Fibroblast of villous mesenchyme (primary cell): ENCODE measurements at places on chromosomes 1 and 21. TPM values are rescaled to one million over a fixed set of nuclear protein-coding genes. Genes with fewer than 3 reads are reported as not detected.

GRCh38 chr1:61261595-61261994 lies 179.2 kb downstream of the NFIA start:
- no peak for DNase-seq

- DNase-seq, result no peak
Measured at GRCh38 chr1:67528141-67528540, 97.9 kb upstream of the SERBP1 start.

GRCh38 chr1:186286615-186287315 lies 88.3 kb downstream of the TPR start:
- peak; percentile 45 for DNase-seq

DNA sequence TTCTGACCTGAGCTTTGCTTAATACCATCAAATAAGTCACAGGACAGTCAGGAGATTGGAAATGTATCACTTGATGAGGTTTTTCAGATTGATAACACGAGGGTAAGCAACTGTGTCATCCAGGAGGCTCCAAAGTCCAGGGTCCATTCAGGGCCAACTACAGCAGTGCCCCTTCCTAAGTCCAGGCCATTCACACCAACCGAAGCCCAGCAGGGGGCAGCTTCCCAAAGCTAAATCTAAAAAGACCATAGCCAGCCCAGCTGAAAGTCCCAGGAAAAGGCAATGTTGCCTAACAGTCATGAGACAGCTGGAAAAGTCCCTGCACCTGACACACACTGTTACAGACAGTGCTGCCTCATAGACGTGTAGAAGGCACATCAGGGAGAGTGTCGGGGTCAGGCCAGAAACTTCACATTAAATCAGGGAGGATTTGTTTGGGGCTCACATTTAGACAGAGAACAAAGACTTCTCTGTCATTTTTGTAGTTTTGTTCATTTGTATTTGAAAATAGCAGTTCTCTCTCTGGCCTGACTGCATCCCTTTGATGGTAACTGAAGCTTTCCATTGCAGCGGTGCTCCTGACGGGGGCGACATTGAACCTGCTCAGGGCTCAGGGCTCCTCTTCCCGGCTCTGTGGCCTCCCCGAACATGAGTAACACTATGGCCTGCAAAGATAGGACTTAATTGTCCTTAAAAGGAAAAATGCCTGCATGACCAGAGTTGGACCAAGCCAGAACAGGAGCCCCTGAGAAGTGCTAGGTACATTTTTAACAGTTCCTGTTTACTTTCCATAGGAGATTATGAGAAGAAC lies 200.4 kb downstream of the NRIP1 start:
- peak; percentile 89 for DNase-seq

DNA sequence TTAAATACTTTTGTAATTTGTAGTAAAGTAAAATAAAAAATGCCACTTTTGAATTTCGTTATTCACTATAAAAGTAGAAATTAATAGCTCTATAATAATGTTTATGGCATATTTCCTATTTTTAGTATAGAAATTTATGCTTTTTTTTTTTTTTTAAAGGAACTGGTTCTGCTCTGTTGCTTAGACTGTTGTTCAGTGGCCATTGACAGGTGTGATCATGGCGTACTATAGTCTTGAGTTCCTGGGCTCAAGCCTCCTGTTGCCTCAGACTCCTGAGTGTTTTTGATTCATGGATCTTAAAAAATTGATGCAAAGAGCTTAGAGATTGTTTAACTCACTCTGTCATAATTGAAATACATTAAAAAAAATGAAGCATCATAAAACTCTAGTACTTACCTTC lies 53.6 kb downstream of the RPS6KC1 start:
- no peak for DNase-seq

- DNase-seq, result no peak
Measured at GRCh38 chr1:30045304-30046090, 677.9 kb downstream of the MATN1 start.

- DNase-seq, result peak; percentile 52
Measured at GRCh38 chr1:25550683-25551310, 7.4 kb downstream of the LDLRAP1 start.

GRCh38 chr1:85576642-85577418 lies 3.7 kb upstream of the CCN1 start:
- DNase-seq, result peak; percentile 91

GRCh38 chr21:25647647-25648046 lies 8.6 kb downstream of the JAM2 start:
- DNase-seq, result no peak

DNA sequence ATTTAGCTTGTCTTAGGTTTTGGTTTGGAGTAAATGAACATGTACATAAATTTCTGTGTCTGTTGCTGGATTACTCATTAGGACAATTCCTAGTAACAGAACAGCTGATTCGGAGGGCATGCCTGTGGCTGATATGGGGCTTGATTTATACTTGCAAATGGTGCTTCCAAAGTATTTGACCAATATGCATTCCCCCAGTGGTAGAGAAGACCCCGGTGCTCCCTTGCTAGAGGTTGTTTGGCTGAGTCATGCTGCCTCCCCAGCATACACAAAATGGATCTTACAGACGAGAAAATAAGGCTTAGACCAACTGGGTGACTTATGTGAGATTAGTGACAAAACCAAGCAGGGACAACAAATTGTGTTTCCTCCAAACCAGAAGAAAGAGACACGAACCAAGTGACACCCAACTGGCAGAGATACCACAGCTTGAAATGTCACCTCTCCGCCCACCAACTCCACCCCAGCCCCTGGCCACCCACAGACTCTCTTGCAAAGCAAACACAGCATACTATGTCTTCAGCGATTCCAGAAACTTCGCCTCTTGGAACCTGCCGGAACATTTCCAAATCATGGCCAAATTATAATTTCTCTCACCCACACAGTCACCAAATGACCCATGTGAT lies 75.9 kb upstream of the ETS2 start:
- no peak for DNase-seq

Gene PEX11B
- total RNA-seq, result 19.0 and 28.5 TPM in 2 replicates

Gene MAP1LC3C
- total RNA-seq, result under 0.01 TPM in 2 replicates

Gene EDARADD
- total RNA-seq, result 0.32 and 0.43 TPM in 2 replicates

Gene RNF186
- not detected in 2 replicates for total RNA-seq

Gene SPRR3
- total RNA-seq, result not detected in 2 replicates

Gene RAB3B
- total RNA-seq, result 58.9 and 77.3 TPM in 2 replicates

Gene ETNK2
- total RNA-seq, result 12.2 and 15.5 TPM in 2 replicates

Gene SYCP1
- total RNA-seq, result not detected in 2 replicates

Gene SRRM1
- total RNA-seq, result 49.9 and 62.2 TPM in 2 replicates
